Non-pigmented ciliary epithelial cell (primary cell): ENCODE measurements at places on chromosomes 7 and 10.

GRCh38 chr10:83633547-83633946 lies 505.8 kb upstream of the GHITM start:
- no peak for DNase-seq

DNA sequence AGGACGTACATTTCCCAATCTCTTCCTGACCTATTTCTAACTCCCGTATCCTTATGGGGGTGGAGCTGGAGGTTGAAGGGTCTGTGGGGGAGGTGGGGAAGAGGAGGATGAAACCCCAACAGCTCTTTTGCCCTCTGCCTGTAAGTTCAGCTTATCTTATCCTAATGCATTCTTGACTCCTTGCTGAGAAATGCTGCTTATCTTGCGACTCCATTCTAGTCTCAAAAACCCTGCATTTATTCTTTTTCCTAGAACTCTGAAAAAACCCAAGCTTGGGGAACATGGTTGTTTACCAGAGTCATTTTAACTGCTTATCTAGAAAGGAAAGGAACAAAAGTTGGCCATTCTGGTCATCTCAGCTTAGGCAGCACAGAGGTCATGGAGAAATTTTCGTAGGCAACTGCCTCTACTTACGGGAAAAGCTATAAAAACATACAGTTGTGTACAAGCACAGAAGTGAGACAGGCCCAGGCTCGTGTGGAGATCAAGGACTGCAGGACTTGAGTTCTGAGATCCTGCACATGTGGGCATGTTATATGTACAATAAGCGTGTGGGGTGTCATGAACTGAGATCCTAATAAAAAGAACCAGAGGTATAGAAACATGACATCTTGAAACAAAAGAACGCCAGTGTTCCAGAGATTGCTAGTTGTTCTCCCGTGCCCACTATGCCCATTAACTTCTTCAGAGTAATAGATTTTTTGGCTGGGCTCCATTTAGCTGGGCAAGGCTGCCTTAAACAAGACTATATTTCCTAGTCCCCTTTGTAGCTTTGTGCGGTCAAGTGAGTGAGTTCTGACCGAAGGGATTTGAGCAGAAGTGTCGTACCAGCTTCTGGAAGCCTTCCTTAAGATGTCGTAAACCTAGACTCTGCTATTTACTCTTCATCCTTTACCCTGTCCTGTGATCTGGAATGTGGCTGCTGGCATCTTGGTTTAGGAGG lies 9.6 kb downstream of the INMT start:
- no peak for DNase-seq

DNA sequence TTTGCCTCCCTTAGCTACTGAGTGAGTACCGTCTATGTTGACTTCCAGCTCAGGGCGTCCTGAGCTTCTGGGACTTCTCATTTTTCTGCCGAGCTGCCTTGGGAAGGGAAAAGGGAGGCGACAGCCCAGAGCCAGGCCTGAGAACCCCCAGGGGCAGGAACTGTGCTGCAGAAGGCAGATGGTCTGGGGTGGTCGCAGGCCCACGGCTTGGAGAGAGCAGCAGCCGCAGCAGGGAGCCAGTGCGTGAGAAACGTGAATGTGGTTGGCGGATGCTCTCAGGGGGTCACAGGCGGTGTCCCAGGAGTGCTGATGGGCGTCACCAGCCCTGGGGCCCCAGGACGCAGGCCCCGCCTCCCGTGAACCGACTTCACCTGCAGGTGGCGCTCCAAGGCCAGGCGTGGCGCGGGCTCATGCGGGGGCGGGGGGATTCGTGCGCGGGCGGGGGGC lies 9.2 kb upstream of the PWWP2B start:
- no peak for DNase-seq

DNA sequence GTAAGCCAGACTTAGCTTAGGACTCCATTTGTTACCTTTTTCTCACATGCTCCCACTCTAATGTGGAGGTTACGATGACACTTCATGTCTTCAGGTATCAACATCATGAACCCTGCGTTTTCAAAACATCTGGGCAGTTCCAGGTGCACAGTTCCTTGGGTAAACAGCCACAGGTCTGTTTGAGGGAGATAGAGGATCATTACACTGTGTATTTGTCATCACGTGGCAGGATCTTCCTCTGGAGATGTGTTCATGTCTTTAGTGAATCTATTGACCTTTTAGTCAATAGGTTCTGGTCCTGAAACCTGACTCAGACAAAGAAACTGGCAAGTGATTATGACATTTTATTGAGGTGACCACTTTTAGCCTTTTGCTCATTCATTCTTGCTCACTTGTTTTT lies 145.5 kb downstream of the ANKRD7 start:
- DNase-seq = no peak

GRCh38 chr7:17144322-17144721 lies 154.1 kb upstream of the AHR start:
- no peak for DNase-seq

- DNase-seq = no peak
Observed at GRCh38 chr7:102404005-102404861, 8.1 kb downstream of the PRKRIP1 start.

DNA sequence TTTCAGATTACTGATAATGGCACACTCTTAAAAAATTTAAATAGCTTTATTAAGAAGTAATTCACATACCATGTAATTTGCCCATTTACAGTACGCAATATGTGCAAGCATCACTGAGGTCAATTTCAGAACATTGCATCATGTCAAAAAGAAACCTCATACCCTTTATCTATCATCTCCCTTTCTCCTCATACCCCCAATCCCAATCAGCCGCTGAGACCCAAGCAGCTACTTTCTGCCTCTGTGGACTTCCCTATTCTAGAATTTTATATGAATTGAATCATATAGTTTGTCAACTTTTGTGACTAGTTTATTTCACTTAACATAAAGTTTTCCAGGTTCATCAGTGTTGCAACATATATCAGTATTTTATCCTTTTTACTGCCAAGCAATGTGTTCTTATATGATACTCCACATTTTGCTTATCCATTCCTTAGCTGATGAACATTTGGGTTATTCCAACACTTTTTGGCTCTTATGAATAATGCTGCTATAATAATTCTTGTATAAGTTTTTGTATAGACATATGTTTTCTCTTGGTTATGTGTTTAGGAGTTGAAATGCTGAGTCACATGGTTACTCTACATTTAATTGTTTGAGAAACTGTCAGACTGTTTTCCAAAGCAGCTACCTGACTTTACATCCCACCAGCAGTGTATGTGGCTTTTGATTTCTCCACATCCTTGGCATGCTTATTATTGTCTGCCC lies 26.9 kb upstream of the TPK1 start:
- no peak for DNase-seq

GRCh38 chr7:139721821-139722220 lies 56.0 kb downstream of the HIPK2 start:
- DNase-seq = no peak

GRCh38 chr10:79905322-79906314 lies 43.3 kb downstream of the SFTPD start:
- DNase-seq = no peak

DNA sequence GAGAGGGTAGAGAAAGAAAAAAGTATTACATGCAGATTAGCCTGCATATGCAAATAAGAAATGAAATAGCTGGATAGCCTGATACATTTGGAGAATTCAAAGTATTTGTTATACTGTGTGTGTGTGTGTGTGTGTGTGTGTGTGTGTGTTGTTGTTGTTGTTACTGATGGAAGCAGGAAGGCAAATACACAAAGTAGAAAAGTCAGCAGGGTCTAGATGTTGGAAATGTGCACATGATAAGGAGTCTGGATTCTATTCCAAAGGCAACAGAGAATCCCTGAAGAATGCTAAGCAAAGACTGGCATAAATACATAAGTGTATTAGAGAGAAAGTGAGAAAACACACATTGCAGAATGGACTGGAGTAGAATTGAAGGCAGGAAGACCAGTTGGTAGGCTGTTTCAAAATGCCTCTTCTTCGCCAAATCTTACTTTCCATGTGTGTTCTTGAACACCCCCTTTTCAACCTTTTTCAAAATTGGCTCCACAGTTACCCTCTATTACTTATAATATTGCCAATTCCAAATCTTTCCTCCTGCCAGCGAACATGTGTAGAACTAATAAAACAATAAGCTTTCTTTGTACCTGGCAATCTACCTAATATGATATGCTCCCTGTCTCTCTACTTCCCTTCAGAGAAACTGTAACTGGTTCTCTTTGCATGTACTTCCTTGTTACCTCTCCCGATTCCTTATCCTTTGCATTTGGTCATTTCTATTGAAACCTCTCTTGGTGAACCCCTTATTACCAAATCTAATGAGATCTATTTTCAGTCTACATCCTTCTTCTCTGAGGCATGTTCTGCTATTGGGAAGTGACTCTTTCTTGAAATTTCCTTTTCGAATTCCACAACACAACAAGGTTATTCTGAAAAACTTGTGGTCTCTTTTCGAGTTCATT lies 6.2 kb downstream of the CPED1 start:
- DNase-seq = no peak

- no peak for DNase-seq
Observed at GRCh38 chr7:99730238-99730810, 4.7 kb downstream of the CYP3A7 start.

GRCh38 chr10:72524489-72524888 lies 101.4 kb downstream of the MICU1 start:
- DNase-seq = no peak

GRCh38 chr7:72325561-72325960 lies 86.6 kb downstream of the CALN1 start:
- no peak for DNase-seq

DNA sequence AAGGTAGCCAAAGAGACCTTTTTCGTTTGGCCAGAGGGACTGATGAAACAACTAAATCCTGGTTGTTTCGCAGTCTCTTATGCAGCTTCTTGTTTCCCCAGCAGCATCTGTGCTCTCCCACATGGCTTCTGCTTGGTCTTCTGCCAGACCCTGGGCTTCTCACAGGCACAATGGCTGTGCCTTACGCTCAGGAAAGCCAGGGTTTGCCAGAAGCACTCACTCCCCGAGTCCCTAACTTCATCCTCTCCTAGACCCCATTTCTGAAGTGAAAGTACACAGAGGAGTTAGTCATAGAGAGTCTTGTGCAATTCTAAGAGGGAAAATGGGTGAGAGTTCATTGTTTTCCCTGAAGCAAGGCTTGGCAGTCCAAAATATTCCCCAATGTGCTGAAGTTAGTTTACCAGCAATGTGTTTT lies 121.7 kb downstream of the EVX1 start:
- peak; percentile 14 for DNase-seq

DNA sequence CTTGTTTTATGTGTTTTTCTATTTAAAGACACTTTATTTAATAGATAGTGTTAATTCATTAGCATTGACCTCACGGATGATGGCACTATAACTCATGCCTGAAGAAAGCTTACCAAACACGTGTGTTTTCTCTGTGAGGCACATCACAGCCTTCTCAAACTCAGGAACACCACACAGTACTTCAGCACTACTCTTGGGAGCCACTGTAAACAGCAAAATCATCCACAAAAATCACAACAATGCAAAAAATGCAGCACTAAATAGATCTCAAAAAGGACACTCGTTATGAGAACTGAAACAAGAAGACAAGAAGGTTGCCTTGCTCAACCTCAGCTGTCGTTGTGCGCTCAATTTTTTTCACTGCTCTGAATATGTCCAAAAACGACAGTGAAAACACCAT lies 12.0 kb upstream of the PARP12 start:
- no peak for DNase-seq

- DNase-seq = peak; percentile 61
Observed at GRCh38 chr7:127809261-127809702, 157.3 kb downstream of the SND1 start.

GRCh38 chr10:61304746-61305145 lies 148.4 kb downstream of the TMEM26 start:
- no peak for DNase-seq

DNA sequence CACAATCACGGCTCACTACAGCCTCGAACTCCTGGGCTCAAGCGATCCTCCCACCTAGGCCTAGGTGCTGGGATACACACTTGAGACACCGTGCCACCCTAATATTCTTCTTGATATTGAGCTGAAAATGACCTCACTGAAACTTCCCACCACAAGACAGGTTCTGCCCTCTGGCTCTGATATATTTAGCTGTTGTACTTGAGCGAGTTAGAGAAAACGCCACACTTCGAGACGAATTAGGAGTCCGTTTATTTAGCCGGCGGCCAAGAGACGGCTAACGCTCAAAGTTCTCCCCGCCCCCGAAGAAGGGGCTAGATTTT lies 17.9 kb downstream of the ZC3HAV1 start:
- no peak for DNase-seq

DNA sequence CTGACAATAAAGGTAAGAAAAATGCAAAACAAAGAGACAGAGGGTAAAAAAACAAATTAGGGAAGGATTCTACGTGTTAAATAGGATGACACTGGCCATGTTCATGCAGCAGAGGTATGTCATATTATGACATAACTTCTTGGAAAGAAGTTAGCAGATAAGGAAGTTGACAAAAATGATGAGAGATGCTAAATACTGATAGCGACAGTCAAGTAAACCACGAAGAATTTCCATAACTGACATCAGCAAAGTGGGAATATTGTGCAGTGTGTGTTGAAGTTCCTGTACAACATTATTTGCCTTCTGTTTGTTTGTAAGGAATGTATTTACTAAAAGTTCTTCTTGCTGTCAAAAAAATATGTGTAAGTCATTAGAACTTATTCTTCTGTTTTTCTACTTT lies 29.5 kb downstream of the MDH2 start:
- DNase-seq = no peak

- DNase-seq = no peak
Observed at GRCh38 chr10:5949009-5949759, 28.2 kb downstream of the IL15RA start.

DNA sequence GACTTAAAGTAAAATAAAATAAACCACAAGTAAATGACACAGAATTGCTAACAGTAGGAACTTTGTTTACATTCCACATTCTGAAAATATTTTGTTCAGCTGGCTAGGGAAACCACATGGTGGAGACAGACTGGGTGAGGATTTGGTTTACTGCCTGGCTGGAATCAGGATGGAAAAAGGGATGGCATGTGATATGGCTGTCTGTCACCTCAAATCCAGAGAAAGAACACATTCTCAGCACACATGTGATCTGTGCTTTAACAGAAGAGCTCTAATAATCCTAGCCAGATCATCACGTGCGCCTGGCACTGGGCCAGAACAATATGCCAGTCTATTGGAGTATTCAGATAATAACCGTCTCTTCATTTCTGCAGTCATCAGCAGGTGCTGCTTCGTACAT lies 90.9 kb upstream of the PIP4K2A start:
- DNase-seq = no peak

DNA sequence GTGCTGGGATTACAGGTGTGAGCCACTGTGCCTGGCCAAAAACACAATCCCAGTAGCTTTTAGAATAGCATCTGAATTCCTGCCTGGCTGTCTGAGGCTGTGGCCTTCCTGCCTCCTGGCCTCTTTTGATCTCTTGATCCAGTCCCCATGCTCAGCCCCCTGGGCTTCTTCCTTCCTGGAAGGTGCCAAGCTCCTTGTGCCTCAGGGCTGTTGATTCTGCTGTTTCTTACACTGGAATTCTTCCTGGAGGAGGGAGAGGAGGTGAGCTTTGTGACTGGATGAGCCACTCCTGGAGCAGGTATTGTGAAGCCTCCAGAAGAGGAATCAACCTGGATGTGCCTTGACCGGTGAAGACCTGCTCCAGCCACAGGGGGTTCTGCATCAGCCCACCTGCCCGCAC lies 17.3 kb upstream of the MKI67 start:
- no peak for DNase-seq

GRCh38 chr7:134676743-134677142 lies 30.1 kb downstream of the BPGM start:
- DNase-seq = no peak

GRCh38 chr7:142657376-142657775 lies 91.9 kb upstream of the PRSS1 start:
- DNase-seq = no peak
